Activated CD8-positive, alpha-beta memory T cell treated with anti-CD3 and anti-CD28 coated beads for 1 hour (primary cell): ENCODE measurements at places on chromosomes 3 and 15.

DNA sequence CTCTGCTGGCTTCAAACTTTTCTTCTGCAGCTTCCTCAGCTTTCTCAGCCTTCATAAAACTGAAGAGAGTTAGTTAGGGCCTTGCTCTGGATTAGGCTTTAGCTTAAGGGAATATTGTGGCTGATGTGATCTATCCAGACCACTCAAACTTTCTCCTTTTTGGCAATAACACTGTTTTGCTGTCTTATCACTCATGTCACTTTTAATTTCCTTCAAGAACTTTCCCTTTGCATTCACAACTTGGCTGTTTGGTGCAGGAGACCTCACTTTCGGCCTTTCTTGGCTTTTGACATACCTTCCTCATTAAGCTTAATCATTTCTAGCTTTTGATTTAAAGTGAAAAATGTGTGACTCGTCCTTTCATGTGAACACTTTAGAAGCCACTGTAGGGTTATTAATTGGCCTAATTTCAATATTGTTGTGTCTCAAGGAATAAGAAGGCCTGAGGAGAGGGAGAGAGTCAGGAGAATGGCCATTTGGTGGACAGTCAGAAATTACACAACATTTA is 60.7 kb downstream of the SLC24A1 start:
- DNase-seq, result no peak

- no peak for DNase-seq
Measured at GRCh38 chr3:12579456-12579855, 22.6 kb downstream of the MKRN2 start.

GRCh38 chr15:101025896-101026631 is 106.9 kb downstream of the LRRK1 start:
- no peak for DNase-seq

DNA sequence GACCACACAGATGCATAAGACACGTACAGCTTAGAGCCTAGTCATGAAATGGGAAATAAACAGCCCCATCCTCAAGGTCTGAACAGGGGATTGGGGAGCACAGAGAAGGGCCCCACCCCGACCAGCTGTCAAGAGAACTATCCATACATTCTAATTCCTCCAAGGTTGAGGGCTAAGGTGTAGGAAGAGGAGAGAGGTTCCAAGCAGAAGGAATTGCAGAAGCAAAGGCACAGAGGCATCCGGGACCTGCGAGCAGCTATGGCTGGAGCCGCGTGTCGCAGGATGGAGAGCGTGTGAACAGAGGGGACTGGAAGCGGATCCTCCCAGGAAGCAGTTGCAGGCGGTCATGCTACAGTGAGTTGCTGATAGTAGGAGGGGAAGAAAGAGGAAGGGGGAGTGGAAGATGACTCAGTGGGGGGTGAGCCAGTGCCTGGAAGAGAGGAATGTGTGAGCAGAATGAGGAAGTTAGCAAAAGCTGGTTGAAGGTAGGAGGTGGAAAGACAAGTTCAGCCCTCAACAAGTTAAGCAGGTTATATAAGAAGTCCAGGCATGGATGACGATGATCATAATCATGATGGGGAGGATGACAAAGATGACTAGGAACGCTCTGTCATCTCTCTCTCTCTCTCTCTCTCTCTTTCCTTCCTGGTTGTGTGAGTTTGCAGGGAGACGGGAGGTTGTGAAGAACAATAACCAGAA is 89.7 kb downstream of the LIPC start:
- no peak for DNase-seq

- no peak for DNase-seq
Measured at GRCh38 chr15:92095693-92096092, 242.2 kb downstream of the SLCO3A1 start.
